ENCODE measurements at places on chromosomes 1 and 21. TPM values are rescaled to one million over a fixed set of nuclear protein-coding genes. Genes with fewer than 3 reads are reported as not detected.

ERICH3 gene
- not detected for total RNA-seq

GUCA2A gene
- not detected for total RNA-seq

RIPK4 gene
- 3.5 TPM for total RNA-seq

DNA sequence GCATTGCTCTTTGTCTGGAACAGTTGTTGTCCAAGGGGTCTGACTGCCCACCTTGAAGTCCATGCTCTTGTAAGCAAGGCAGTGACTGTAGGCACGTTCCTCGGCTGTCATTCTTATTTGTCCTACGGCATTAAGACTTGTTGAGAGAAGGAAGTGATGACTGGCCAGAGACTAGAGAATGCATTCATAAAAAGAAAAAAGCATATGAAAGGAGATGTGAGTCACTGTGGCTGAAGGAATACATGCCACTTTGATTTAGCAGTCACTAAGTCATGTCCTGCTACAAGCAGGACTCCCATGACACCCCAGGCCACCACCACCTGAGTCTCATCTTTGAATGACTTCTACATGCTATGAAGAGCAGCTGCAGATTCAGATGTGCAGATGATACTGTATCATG lies 50.5 kb downstream of the CNN3 start:
- no peak for DNase-seq
- H3K36me3 ChIP-seq, result no peaks in the 10 kb centered on the region
- H3K27me3 ChIP-seq, result no peaks in the 10 kb centered on the region
- no peak overlapping the region for H3K27ac ChIP-seq
- H3K4me3 ChIP-seq, result no peak overlapping the region
- no peaks in the 10 kb centered on the region for H3K4me1 ChIP-seq

GRCh38 chr1:241916196-241916595 lies 41.4 kb upstream of the BECN2 start:
- no peak for DNase-seq
- no peak overlapping the region for H3K4me3 ChIP-seq
- no peak overlapping the region for H3K27ac ChIP-seq
- H3K27me3 ChIP-seq, result no peaks in the 10 kb centered on the region
